ENCODE measurements at places on chromosomes 2 and 18.
A peak's percentile ranks its signal among the peaks of the same experiment; 100 is the strongest.

DNA sequence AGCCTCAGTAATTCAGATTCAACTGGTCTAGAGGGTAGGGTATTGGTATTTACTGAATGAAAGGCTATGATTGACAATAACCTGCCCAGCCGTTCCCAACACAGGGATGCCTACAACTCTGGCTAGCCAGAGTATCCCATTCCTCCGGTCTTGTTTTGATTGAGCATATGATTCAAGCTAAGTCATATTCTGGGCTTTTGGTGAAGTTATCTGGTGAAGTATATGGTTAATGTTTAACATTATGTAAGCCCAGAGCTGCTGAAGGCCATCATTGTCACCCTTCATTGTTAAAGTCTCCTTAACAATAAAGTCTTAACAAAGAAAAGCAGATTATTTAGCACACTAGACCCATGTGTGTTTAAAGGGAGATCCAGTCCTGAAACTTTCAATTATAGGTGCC lies 152.6 kb downstream of the EXOC6B start:
- DNase-seq, result no peak

DNA sequence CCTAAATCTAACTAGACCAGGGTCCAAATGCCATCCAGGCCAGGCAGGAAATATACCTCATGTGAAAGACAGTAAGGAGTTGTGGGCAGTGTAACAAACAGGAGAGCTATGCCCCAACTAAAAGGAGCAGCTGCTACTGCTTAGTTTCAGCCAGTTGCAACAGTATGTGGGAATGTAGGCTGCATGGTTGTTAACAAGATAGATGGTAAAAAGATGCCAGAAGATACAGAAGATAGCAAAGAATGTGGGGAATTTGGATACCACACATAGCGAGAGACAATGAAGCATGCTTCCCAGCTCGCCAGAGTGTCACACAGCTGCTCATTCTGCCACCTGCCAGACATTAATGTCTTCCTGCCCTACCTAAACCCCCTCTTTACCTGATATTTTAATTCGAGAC lies 39.4 kb upstream of the CYBRD1 start:
- no peak for DNase-seq

DNA sequence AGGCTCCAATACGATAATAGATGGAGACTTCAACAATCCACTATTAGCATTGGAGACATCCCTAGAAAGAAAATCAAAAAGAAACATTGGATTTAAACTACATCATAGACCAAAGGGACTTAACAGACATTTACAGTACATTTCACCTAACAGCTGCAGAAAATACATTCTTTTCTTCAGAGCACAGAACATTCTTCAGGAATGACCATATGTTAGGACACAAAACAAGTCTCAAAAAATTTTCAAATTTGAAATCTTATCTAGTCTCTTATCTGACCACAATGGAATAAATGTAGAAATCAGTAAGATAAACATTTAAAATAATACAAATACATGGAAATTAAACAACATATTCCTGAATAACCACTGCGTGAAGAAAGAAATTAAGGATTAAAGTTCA lies 68.7 kb downstream of the STRADB start:
- no peak for DNase-seq

- DNase-seq, result no peak
Measured at GRCh38 chr2:1979138-1979537, 234.8 kb upstream of the PXDN start.

- DNase-seq, result no peak
Measured at GRCh38 chr2:147482111-147482895, 362.5 kb upstream of the ACVR2A start.

GRCh38 chr18:58194028-58194427 lies 150.0 kb downstream of the NEDD4L start:
- DNase-seq, result no peak

DNA sequence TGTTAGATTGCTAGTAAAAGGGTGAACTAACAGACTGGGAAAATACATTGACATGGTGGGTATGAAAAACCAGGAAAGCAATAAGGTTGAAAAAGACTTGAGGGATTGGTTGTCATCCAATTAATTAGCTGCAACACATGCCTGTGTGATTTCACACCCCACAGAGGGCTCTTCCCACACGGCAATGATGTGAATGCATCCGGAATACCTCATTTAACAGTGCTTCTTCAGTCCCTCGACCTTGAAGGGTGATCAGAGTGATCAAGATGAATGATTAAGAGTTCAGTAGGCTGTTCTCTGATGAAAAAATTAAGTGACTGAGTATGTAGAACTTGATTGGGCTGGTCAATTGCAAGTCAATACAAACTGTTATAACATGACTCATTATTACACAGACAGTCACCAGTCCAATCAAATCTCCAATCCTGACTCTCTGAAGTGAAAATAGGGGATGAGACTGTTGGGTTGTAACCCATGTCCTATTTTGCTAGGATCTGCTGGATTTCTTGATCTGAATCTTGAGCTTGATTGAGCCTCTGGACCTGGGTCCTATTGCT lies 924.9 kb upstream of the FAM98A start:
- DNase-seq, result no peak

DNA sequence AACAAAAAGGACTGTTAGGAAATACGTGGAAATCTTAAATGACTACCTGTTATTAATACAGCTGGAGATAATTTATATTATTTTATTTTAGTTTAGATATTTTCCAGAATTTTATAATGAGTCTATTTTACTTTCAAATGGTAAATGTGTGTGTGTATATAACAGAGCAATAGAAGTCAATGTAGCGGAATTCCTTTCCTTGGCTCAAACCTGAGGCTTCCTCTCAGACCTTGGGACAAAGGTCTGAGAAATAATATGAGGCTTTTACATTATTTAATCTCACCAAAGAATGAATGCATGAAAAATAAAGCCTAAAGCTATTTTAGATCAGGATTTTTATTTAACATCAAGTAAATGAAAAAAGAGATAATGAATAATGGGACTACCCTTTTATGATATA lies 65.7 kb downstream of the SLC8A1 start:
- no peak for DNase-seq

- DNase-seq, result peak; percentile 34
Measured at GRCh38 chr2:235496239-235496621, 2.4 kb downstream of the AGAP1 start.

DNA sequence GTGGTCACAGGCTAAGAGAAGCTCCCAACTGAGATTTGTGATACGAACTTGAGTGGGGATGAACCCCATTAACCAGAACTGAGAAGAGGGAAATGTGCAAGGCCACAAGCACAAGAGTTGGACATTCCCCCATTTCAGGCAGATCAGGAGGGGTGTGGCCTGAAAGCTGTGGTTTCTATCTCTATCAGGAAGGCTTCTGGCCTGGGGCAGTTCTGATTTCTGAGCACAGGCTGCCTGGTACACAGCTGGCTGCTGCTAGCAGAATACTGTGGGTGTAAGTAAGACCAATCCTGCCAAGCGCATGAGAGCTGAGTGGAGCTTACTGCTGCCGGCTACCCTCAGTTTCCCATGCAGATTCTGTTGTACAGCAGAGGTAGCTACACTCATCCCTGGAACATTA lies 484.6 kb downstream of the SATB2 start:
- DNase-seq, result no peak

- no peak for DNase-seq
Measured at GRCh38 chr2:204743393-204743960, 198.2 kb downstream of the PARD3B start.

- DNase-seq, result no peak
Measured at GRCh38 chr18:49169037-49169521, 218.3 kb upstream of the SMAD7 start.

DNA sequence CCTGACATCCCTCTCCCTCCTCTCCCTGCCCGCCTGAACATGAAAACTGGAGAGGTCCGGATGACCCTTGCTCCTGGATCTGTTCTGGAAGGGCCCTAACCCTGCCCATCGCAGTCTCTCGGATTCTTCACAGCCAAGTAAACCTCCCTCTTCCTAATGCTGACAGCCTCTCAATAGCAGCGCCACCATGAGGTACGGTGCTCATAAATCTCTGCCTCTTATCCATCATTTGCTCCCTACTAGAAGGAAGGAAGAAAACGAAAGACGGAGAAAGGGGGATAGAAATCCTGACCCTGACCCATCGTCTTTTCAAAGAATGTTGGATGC lies 257.9 kb downstream of the BCL11A start:
- no peak for DNase-seq

- no peak for DNase-seq
Measured at GRCh38 chr2:218387369-218388194, 5.5 kb downstream of the SLC11A1 start.

Measured in RKO (cell line).